Left lobe of liver (tissue), 2 donors: ENCODE measurements at places on chromosomes 2 and 18.

DNA sequence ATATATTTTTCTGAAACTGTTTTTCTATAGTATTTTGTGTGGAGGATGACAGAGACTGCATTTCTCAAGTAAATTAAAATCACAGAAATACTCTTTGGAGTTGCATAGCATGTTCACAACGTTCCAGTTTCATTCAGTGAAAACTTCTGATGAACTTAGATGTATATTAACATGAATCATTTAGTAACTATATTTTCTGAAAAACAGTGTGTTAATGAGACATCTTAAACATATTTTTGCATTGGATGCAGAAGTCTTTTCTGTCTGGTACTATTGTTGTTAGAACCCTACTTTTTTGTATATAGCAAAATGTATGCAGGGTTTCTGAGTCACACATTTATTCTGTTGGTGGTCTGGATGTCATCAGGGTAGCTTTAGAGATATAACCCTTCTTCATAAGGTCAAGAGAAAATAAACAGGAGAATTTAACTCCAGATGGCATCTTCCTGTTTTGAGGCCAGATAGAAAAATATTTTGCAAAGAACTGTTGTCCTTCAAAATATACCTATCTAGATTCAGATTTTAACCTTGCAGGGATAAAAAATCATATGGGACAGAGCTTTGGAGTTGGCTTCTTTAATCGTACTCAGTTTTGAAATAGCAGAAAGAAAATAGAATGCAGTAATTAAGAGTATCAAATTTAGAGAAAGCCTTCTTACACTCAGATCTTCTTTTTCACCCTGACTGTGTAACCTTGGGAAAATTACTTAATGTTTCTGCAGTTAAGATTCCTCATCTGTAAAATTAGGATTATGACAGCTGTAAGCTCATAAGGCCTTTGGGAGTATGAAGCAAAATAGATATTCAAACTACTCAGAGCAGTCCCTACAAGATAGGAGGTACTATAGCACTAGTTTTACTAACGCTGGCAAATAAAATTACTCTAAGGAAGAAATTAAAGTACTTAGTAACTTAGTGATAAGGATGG, 5.3 kb downstream of the COL3A1 start:
- no peak for DNase-seq

DNA sequence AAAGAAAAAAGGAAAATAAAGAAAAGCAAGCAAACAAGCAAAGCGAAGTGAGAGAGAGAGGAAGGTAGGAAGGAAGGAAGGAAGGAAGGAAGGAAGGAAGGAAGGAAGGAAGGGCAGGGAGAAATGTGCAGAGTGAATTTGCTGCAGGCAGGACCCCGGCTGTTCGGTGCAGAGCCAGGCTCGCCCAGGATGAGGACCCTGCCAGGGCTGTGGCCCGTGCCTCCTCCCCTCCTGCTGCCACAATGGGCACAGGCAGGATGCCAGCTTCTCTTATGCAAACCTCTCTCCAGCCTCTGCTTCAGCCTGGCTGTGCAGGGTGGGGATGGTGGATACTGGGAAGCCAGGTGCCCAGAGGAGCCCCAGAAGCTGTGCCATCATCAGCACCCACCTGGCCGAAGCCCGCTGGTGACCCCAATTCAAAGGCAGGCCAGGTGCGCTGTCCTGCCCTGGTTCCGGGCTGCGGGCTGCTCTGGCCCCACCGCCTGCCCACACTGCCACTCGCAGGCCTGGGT, 3.2 kb downstream of the GPR17 start:
- no peak for DNase-seq

GRCh38 chr2:42342795-42343241, 18.2 kb downstream of the COX7A2L start:
- DNase-seq = no peak

- no peak for DNase-seq
Measured at GRCh38 chr18:44686156-44686555, 5.5 kb downstream of the SETBP1 start.
